ENCODE measurements at places on chromosomes 6 and 20.

- DNase-seq: no peak
Observed at GRCh38 chr20:1331801-1332453, 3.0 kb upstream of the SDCBP2 start.

DNA sequence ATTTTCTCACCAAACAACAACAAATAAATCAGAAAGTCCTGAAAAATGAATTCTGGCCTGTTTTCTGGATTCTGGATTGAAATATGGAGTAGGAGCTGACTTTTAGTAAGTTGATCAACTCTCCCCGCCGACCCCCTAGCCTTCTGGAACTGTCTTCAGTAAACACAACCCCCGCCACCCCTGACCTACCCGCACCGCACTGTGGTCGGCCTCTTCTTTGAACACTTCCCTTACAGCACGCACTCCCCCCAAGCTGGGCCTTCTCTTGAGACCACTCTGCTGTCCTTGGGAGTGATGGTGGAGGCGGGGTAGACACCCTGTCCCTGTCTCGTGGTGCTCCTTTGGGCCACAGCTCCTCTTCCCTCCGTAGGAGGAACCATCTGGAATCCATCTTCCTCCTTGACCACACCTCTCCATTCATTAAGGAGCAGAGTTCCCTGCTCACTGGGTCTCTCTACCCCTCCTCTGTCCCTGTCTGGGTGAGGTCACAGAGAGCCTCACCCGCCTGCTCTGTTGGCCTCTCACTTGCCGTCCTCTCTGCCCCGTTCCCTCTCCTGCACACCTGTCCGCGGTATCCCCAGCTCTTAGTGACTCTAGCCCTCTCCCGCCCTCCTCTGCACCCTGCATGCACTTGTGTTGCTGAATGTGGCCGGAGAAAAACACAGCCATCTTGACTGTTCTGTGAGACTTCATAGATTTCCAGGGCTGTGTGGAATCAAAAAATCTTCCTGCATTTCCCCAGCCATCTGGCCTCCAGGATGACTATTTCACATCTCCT lies 19.1 kb downstream of the SYNJ2 start:
- no peak for DNase-seq

DNA sequence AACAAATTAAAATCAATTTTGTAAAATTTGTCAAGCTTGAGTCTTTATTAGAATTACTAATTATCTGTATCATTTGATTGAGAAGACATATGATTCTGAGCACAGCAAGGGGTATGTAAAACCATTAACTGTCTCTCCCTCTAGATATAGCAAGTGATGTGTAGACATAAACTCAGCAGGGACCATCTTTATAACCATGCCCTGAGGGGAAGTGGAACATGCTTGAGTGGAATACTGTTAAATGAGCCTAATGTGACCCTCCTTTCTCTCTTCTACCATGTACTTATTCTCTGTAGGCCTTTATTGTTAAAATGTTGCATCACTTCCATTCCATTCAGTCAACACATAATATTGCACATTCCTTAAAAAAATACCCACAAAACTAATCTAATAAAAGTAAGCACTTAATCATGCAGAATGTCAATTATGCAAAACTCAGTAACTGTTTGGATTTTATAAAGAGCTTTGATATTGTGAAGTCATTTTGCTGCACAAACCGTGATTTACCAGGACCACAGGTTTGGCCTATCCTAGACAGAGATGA lies 896.6 kb upstream of the MANEA start:
- no peak for DNase-seq

GRCh38 chr6:35146453-35146852 lies 5.3 kb upstream of the TCP11 start:
- no peak for DNase-seq

GRCh38 chr6:14797875-14798593 lies 447.8 kb upstream of the JARID2 start:
- DNase-seq: no peak

DNA sequence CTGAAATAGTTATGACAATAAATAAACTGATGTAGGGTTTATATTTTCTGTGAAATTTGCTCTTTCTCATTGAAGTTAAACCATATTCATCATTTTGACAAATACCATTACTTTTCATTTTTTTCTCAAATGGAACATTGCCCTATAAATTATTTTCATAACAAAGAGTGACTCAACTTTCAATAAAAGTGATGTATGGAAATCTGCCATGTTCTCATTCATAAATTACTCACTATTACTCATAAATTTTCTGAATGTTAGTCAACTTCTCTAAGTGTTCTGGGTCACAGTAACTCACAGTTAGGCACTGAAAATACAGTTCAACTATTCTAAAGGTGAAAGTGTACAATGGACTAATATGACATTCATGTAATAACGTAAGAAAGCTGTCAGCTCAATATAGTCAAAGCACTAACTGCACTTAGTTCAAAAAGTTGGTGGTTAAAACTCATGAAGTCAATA lies 19.0 kb upstream of the STX11 start:
- DNase-seq: no peak

DNA sequence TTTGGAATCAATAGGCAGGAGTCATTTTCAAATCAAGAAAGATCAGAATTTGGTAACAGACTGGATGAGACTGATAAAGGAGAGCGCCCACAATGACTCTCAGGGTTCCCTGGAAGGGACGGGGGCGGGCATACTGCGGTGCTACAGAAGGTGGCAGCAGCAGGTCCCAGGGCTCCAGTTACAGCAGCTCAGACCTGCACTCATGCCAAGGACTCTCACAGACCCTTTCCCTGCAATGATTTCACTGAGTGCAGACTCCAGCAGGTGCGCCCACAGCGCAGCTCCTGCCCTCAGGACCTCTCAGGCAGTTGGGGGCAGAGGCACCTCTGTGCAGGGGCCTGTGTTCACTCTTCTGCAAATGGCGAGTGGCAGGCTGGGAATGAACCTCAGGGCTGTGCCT lies 359.8 kb downstream of the ZFAND3 start:
- no peak for DNase-seq

DNA sequence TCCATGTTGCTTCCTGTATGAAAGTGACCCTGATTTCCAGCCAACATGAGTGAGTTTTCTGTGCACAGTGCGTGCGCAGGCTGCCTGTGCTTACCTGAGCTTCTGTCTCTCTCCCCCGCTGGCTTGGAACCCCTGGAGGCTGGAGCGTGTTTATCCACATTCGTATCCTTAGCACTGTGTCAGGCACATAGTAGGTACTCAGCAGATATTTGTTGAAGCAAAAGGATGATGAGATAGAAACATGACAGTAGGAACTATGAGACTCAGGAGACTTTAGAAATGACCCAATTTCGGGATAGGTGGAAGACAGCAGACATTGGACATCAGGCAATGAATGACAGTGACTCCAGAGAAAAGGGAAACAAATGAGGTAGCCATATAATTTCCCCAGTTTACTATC lies 15.2 kb downstream of the TUBB2B start:
- no peak for DNase-seq

GRCh38 chr6:45613656-45614055 lies 235.9 kb upstream of the SUPT3H start:
- no peak for DNase-seq

DNA sequence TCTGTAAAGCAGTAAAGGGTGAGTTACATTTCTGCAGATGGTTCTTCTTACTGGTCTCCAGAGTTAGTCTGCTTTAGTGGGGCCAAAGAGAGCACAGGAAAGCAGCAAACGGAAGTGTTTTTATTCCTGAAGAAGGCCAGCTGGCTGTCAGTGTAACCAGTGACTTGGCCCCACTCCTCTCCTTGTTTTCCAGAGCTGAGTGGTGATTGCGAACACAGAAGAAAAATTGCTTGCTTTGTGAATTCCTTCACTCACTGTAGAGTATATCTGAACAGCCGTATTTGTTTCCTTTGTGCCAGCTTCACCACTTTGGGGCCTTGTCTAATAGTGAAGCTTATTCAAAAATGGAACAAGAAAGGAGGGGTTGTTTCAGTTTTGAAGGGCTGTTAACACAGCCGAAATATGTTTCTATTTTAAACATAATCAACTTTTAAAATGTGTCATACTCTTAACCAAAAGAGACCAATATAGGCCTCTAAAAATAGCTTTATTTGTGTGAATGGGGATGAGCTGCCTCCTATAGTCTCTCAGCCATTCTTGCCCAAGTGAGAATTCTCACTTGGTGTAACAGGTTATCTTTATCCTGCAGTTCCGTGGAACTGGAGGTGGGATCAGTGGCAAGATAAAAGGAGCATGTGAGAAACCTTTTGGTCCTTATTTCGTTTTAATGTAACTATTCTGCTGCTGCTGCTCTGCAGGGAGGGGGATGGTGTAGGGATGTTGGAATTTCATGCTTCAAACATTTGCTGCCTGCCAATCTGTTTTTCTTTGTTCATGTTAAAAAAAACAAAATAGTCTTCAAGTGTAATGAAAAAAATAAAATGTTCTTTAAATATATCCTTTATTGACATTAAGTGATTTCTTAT lies 37.8 kb downstream of the ZC2HC1B start:
- no peak for DNase-seq

DNA sequence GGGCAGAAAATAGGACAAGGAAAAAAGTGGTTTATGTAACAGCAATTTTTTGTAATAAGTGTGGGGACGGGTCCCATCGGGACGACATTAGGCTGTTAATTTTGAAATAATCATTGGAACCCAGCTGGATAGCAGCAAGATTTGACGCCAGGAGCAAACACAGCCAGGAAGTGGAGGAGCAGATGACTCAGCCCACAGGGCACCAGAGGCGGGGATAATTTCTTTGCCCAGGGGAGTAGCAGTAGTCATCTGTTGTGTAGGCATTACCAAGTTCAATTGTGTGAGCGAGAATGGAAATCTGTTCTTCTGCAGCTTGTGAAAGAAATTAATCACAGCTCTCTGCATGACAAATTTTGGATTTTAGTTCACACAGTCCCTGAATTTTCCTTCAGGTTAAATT lies 22.6 kb upstream of the RIN2 start:
- DNase-seq: no peak

GRCh38 chr20:21104466-21104761 lies 1.7 kb downstream of the LINC00237 start:
- DNase-seq: no peak

GRCh38 chr6:73798592-73798991 lies 102.6 kb downstream of the CD109 start:
- no peak for DNase-seq

DNA sequence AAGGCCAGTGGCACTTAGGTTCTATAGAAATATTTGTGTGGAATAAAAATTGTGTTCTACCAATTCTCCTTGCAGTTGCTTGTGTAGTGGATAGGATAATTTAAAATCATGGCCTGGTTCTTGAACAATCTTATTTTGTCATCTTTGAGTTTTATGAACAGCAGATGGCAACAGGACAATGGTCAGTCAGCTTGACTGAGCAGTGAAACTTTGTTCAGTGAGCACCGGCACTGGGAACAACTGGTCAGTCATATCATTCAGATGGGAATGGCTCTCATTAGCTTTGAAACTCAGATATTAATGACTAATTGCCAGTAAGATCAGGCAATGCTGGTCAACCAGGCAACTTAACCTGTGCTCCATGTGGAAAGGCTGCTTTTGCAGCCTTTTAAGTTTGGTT lies 129.2 kb downstream of the BCKDHB start:
- no peak for DNase-seq

GRCh38 chr6:106802139-106802538 lies 172.4 kb downstream of the CD24 start:
- no peak for DNase-seq

GRCh38 chr20:19934792-19935491 lies 82.2 kb upstream of the NAA20 start:
- DNase-seq: no peak

- no peak for DNase-seq
Observed at GRCh38 chr6:16985513-16986284, 116.2 kb upstream of the STMND1 start.

- no peak for DNase-seq
Observed at GRCh38 chr6:18510644-18511033, 123.5 kb downstream of the RNF144B start.

GRCh38 chr20:48034751-48035150 lies 249.5 kb upstream of the SULF2 start:
- no peak for DNase-seq

- no peak for DNase-seq
Observed at GRCh38 chr6:55290736-55291135, 36.5 kb upstream of the GFRAL start.

DNA sequence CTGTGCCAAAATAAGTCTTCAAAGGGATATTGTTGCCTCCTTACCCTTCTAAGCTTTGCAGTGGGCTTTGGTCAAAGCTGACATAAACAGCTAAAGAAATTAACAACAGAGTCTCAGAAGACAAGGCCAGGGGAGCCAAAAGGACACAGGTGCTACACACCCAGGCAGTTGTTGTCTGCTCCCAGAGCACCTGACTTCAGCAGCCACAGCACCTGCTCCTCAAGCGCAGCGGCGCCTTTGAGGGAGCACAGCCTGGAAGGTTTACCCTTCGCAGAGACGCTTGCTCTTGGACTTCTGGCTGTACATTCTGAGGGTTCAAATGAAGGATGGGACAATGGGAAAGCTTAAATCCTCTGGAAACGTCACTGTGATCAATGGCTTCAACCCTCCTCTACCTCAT lies 16.6 kb downstream of the B4GALT5 start:
- no peak for DNase-seq

- no peak for DNase-seq
Observed at GRCh38 chr6:15739867-15740266, 77.0 kb upstream of the DTNBP1 start.

DNA sequence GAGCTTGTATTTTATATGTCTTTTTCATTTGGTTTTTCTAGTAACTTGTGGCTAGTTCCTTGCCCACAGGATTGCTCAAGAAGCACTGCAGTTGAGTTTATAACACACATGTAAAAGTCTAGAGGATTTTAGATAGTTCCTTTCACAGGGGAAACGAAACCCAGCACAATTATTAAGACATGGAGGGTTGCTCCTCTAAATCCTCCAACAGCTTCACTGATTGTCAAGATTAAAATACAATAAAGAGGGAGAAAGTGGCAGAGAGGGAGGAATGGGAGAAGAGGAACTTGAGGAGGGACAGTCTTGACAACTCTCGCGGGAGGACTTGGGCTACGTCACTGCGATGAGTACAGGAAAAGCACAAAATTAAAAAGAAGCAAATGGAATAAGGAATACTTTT lies 9.7 kb upstream of the TBC1D7 start:
- DNase-seq: no peak

- no peak for DNase-seq
Observed at GRCh38 chr6:13331516-13332348, 3.4 kb upstream of the TBC1D7 start.

DNA sequence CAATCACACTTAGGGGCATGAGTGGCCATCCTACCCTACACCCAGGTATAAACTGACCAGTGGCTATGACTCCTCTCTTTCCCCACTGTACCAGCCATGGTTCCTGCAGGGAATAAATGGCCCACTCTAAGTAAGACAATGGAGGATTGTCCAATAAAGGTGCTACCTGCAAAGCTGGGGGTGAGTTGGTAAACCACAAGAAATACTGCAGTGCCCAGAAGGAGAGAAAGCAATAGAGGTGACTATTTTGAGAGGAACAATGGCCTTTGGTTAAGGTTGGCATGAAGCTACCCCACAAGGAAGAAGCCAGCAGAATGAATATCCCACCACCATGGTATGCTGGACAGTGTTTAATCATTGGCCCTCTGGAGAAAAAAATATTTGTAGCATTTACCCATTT lies 233.3 kb upstream of the ECI2 start:
- no peak for DNase-seq

DNA sequence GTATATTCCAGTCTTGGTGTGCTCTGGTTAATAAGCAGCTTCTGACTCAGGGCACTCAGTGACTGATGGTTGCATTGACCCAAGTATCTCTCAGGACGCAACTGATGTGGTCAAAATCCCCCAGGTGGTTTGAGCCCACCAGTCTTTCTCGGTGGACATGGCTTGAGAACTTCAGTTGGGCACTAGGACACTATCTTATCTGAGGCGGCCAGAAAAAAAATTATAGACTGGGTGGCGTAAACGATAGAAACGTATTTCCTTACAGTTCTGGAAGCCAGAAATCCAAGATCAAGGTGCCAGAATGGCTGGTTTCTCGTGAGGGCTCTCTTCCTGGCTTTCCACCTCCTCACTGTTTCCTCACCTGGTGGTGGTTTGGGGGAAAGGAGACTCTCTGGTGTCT lies 52.2 kb downstream of the PPP1R16B start:
- DNase-seq: no peak
